ENCODE measurements at places on chromosomes 11 and 22.

DNA sequence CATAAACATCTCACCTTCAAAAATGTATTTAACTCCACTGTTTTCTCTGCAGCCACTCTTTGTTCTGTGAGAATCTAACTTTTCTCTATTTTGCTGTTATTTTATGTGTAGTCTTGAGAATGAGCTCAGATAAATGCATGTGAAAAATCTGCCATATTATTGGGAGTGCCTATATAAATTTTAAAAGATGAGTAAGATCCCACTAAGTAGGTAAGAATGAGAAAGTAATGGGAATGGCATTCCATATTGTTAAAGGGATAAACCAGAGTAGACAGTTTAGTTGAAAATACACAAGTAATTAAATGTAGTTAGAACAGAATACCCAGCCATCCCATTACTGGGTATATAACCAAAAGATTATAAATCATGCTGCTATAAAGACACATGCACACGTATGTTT, 817.2 kb downstream of the FAM181B start:
- DNase-seq, result no peak

DNA sequence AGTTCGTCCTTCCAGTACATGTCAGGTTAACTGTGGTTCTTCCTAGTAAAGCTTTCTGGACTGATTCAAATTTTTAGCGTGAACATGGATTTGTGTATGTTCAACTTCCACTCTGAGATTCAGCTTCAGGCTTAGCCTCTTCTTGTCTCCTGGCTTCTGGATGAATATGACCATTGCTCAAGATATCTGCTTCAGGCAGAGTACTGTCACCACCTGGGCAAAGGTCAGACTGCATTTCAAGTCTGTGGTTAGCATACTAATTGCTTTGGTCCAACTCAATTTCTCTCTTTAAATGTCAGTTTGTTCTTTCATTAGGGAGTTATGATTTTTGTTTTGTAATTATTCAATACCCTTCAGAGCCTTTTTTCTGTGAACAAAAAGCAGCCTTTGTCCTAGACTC, 440.0 kb downstream of the NELL1 start:
- DNase-seq, result no peak

DNA sequence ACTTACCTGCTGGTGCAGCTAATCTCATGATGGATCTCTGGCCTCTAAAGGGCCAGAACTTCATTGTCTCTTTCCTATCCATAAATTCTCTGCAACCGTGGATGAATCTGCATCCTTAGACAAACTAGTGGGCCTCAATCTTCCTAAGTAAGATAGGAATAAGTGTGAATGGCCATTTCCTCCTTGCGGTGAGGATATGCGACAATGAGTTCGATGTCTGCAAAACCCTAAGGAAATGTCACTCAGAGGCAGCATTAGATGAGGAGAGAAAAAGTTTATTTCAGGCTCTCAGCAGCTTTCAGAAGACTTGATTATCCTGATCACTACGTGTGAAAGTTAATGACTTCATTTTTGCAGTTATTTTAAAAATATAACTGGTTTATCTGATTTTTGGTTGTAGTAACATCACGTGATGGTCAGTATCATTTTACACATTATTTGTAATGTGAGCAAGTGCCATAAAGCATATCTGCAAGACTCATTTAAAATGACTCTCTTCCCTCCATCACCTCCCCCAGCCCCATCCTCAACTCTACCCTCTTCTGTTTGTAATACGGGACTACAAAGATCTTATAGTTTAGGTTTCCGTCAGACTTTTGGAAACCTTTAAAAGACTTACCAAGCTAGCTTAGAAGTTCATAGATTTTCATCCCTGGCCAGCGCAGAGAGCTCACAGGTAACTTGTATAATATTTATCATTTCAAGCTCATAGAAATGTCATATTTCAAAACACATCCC, 10.2 kb downstream of the GRAP2 start:
- no peak for DNase-seq

- DNase-seq, result no peak
Observed at GRCh38 chr11:43632181-43632580, 48.4 kb upstream of the HSD17B12 start.

DNA sequence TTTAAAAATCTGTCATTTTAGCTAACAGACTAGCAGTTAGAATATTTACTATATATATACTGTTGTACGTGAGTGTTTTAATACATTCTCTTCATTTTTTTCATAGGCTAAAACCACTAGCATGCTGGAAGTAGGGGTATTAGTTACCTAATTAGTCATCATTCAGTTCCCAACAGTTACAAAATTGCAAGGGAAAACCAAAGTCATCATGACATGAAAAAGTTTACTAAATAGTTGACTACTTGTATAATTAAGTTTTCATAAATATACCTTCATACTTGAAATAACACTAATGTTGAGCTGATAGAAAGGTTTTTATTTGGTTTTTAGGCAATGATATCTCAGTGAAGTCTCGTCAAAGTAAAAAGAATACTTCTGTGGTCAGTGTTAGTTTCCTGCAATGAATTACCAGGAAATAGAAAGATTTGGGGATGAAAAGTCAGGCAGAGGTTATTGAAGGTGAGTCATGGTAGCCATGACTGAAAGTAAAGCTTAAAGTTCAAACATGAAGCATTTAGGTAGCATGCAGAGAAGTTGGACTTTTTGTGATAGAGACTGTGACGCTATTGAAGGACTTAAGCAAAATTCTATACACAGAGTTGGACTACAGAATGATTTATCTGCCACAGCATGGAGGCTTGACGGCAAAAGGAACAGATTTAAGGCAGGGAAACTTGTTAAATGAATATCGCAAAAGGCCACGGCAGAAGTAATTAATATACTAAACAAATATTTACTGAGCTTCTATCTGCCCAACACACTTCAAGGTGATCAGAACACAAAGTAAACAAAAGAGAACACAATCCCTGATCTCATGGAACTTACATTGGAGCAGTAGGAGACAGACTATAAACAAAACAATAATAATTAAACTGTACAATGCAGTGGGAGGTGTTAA, 828.1 kb upstream of the FAT3 start:
- no peak for DNase-seq

DNA sequence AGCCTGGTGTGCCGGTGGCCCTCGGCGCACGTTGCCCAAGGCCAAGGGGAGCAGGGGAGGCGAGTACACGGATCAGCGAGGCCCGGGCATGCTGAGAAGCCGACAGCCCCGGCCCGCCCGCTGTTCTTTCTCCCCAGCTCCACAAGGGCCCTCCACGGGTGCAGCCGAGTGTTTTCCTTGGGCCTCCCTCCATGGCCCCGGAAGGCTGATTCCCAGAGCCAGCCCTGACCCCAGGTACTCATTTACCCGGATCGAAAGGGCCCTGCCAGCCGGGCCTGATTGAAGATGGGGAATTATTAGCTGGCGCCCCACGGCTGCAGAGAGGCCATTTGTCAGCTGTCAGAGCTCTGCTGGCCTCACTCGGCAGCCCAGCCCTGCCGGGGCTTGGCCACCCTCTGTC, 53.1 kb downstream of the WNT7B start:
- DNase-seq, result no peak

- DNase-seq, result peak; percentile 63
Observed at GRCh38 chr11:33893711-33894397, 2.0 kb upstream of the LMO2 start.

DNA sequence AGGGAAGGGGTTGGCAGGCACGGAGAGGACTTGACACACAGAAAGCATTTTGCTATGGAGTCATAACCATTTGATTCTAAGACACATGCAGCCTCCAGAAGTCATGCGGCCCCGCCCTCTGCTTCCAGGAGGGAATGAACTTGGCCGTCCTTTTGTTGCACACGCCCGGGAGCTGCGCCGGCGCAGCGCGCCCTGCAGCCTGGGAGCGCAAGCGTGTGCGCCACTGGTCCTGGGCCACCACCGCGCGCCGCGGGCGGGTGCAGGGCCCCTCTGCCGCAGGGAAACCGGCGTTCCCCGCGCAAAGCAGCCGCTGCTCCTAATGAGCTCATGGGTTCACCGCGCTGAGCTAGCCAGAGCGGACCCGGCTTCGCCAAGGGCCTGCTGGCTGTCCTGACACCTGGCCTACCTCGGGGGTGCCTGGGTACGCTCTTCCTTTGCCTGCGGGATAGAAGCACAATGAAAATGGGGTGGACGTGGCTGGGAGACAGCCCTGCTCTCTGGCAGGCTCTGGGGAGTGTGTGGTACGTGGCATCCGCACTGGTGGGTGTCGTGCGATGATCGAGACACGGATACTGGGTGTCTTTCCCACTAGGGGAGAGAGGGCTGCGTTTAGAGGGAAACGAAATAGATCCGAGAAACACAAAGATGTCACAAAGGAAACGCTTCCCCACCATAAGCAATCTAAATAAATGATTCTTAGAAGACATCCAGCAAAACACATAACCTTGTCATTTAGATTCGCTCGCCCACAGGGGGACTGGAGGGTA, 669 bp downstream of the MICAL3 start:
- DNase-seq, result no peak

DNA sequence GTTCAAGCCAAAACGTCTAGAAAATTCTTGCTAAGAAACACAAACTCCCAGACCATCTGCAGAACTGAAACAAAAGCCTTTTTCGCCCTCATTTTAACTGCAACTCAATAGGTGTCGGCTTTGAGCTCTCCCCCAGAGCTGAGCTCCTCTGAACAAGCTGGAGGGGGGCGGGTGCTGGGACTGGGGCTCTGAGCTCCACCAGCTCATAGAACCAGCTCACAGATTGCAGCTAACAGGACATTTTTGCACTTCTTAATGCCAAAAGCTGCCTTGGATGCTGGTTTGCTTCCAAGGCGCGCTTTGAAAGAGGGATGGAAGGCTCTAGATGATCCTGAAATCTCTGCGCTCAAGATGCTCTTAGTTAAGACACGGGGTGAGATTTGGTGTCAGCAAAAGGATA, 6.0 kb upstream of the YWHAH start:
- DNase-seq, result no peak

- no peak for DNase-seq
Observed at GRCh38 chr11:61860054-61860903, 31.1 kb downstream of the FADS3 start.

GRCh38 chr11:62889126-62889483, 8.4 kb downstream of the SLC3A2 start:
- no peak for DNase-seq

- no peak for DNase-seq
Observed at GRCh38 chr11:70497536-70498075, 99.3 kb downstream of the CTTN start.

GRCh38 chr11:40754297-40754696, 705.2 kb downstream of the LRRC4C start:
- DNase-seq, result no peak

- DNase-seq, result no peak
Observed at GRCh38 chr11:79121351-79121750, 319.5 kb downstream of the TENM4 start.

DNA sequence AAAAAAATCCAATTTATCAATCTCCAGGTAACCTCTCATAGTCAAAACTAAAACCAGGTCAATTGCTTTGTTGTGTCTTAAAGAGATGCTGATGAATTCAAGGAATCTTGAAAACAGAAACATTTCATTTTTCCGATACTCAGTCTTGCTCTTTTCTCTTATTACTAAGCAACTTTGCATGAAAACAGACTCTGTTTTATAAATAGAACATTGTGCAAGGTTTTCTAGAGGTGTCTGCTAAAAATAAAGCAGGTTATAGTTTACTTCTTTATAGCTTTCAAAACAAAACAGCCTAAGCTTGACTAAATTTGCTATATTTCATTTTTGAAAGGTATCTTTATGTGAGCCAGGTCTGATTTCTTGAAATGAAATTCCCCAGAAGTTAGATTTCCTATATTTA, 109.3 kb downstream of the ARL14EP start:
- no peak for DNase-seq

DNA sequence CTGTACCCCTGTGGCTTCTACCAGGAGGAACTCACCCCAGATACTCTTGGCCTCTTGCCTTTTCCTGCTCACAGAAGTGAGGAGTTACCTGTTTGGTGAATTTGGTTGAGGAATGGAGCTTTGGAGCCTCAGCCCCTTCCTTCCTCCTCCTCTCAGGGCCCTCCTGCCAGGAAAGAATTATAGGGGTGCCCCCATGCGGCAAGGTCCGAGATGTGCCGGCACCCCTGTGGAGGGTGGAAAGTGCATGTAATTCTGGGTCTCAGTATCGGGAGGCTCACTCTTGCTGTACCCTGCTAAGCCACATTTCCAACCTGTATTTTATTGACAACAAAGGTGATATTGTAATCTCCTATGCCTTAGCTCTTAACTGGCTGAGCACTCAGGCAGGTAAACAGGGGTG, 13.7 kb upstream of the IGSF22 start:
- no peak for DNase-seq

DNA sequence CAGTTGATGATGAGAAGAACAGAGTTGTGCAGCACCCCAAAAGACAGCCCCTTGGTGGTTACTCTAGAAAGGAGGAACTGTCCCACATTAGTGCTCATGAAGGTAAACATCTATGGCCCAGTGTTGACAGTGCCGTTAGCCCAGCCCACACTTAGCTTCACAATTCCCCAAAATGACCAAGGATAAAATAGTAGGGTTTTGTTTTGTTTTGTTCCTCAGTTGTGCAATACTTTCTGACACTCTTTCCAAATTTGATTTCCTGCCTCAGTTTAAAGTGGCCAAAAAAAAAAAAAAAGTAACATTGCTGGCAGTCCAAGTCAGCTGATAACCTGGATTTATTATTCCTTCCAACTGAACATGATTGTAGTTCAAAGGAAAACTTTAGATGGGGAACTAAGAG, 269.4 kb downstream of the TMEM135 start:
- DNase-seq, result no peak

DNA sequence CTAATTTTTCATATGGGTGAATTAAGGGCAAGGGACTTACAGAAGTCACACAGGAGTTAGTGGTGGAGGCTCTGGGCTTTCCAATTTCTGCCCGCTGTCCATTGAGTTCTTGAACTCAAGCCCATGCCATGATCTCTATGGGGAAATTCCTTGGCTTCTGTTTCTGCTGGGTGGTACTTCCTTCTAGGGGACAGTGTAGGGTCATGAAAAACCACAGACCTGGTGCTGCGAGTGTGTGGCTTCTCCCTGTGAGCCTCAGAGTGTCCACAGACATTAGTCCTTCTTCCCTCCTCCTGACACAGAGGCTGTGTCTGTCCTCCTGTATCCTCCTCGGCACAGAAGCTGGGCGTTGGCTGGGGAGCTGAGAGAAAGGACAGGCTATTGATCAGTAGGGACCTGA, 6.3 kb upstream of the SEZ6L start:
- DNase-seq, result no peak

DNA sequence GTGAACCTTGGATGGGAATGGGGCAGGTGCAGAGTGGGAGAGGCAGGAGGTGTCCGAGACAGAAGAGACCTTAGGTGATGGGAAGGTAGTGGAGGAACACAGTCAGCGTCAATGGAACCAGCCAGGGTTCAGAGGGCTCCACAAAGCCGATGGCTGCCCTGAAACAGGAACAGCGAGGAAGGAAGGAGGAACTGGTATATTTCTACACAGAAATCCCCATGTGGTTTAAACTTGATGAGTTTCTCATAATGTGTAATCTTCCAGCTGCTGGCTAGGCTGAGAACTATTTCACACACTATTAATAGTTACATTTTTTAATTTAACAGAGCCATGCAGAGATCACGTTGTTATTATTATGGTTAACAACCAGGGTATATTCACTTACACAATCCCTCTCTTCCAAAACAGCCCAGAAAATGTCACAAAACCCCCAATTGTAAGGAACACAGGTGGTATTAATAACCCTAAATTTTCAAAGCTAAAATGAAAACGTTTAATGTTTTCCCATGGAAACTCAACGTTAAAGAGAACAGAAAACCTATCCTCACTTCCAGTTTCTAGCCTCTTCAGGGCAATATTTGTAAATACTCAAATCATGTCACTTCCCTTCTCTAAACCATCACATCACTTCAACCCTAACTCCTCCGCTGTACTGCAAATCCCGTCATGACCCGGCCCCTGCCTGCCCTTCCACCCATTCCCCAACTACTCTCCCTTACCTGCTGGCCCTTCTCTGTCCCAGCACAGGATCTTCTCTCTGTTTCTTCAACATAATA, 74.5 kb upstream of the ARFGAP3 start:
- DNase-seq, result no peak

GRCh38 chr11:121058941-121059340, 35.0 kb downstream of the TBCEL start:
- DNase-seq, result no peak
